ENCODE measurements at places on chromosomes 2 and 18.

- DNase-seq: peak; percentile 54
Measured at GRCh38 chr18:3451989-3452749, 2.2 kb downstream of the TGIF1 start.

DNA sequence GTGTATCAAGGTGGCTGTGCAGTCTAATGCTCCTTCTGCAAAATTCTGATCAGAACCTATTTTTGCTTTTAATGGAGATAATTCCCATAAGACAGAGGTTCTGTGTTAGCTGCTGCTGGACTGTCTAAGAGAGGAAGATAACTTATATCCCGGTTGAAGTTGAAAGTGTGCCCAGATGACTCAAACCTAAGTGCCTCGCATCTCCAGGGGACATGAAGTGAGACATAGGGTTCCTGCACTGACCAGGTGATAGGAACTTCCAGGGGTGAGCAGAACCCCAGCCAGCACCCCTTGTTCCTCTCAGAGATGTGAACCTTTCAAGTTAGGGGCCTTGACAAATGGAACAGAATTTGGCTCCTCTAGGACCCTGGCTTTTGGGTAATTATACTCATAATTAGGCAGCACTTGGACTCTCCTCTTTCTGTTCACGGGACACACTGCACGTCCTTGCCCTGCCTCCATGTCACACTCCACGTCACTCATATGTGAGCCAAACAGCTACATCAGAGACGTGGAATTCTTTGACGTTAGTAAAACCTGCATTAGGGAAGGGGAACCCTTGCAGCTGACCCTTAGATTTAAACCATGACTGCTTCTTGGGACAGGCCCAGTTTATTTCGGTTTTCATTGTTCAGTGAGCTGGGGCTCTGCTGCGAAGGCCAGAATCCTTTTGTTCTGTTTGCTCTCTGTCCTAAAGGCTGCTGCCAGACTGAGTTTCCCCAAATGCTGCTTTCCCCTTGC, 104.5 kb upstream of the ALPP start:
- no peak for DNase-seq

DNA sequence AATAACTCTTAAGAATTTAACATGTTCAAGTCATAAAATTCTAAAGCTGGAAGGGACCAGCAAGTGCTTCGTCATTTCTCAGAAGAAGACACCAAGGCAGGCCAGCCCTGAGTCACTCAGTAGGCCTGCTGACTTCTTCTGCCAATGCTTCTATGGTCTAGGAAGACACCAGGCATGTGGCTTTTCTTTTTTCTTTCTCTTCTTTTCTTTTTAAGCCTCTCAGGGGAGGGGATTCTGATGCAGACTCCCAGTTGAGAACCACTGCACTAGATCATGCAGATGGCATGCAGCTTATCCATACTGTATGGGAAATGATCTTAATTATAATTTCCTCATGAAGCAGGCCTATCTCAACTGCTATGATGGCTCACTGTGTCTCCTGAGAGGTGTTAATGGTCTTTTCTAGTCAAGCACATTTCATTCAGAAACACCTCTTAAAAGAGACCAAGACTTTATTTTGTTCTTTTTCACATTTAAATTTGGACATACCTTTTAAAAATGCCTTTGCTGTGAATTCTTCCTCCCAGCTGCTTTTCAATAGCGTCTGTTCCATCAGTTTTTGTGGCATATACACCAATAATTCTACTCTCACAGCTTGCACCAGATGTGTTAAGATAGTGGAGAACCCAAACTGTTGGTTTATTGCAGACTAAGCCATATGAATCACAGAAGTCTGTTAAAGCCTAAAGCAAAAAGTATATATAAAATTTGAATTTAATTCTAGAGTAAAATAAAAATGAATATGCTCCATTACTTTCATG, 11.3 kb downstream of the KCTD18 start:
- no peak for DNase-seq

- no peak for DNase-seq
Measured at GRCh38 chr18:68525091-68525490, 189.8 kb downstream of the TMX3 start.

- peak; percentile 72 for DNase-seq
Measured at GRCh38 chr2:121356058-121356640, 71.1 kb upstream of the TFCP2L1 start.

- DNase-seq: no peak
Measured at GRCh38 chr2:170163411-170164065, 14.4 kb upstream of the MYO3B start.

- DNase-seq: no peak
Measured at GRCh38 chr2:23522726-23523372, 137.9 kb downstream of the KLHL29 start.

Data from neuronal stem cell (in vitro differentiated cells).